Activated naive CD8-positive, alpha-beta T cell treated with anti-CD3 and anti-CD28 coated beads for 36 hours (primary cell): ENCODE measurements at places on chromosomes 12 and 14.

- DNase-seq, result no peak
Measured at GRCh38 chr14:94292872-94293577, at the start of gene SERPINA10. TSS of gene SERPINA10 (minus strand) at chr14:94293268. CDS start at chr14:94290593, 2,675 bp downstream.

- no peak for DNase-seq
Measured at GRCh38 chr14:41749429-41749828, 142.8 kb downstream of the LRFN5 start.

DNA sequence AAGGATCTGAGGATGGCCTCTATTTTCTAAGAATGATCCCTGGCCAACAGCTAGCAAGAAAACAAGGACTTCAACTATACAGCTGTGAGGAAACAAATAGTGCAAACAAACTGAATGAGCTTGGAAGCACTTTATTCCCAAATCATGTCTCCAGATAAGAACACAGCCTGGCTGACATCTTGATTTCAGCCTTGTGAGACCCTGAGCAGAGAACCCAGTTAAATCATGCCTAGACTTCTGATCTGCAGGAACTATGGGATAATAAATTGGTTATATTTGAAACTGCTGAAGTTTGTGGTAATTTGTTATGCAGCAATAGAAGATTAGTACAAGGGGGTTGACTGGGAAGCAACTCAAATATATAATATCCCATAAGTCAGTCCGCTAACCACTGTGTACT is 183.9 kb upstream of the BMP4 start:
- no peak for DNase-seq

GRCh38 chr12:126067626-126068329 is 1002.5 kb downstream of the AACS start:
- DNase-seq, result no peak

- DNase-seq, result no peak
Measured at GRCh38 chr12:48002414-48002730, 1.9 kb downstream of the COL2A1 start.

GRCh38 chr12:116926283-116927243 is 15.8 kb downstream of the FBXW8 start:
- no peak for DNase-seq

DNA sequence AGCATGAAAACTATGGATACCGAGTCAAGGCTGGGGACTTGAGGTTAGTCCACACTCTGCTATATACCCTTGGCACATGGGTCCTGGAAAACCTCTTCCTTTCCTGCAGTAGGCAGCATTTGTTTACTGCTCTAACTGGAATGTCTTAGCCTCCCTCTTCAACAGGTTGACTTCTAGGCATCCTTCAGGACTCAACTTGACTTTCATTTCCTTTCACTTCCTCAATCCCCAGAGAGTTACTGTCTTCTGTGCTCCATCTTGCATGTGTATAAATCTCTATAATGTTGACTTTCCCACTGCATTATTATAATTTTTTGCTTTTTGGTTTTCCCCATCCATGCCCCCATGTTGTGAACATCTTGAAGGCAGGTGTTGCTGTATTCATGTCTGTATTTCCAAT is 107.9 kb downstream of the VRK1 start:
- no peak for DNase-seq

- DNase-seq, result peak; percentile 73
Measured at GRCh38 chr14:91261115-91261514, 16.6 kb upstream of the GPR68 start.

- DNase-seq, result no peak
Measured at GRCh38 chr12:48961801-48962200, 4.5 kb upstream of the ARF3 start.

DNA sequence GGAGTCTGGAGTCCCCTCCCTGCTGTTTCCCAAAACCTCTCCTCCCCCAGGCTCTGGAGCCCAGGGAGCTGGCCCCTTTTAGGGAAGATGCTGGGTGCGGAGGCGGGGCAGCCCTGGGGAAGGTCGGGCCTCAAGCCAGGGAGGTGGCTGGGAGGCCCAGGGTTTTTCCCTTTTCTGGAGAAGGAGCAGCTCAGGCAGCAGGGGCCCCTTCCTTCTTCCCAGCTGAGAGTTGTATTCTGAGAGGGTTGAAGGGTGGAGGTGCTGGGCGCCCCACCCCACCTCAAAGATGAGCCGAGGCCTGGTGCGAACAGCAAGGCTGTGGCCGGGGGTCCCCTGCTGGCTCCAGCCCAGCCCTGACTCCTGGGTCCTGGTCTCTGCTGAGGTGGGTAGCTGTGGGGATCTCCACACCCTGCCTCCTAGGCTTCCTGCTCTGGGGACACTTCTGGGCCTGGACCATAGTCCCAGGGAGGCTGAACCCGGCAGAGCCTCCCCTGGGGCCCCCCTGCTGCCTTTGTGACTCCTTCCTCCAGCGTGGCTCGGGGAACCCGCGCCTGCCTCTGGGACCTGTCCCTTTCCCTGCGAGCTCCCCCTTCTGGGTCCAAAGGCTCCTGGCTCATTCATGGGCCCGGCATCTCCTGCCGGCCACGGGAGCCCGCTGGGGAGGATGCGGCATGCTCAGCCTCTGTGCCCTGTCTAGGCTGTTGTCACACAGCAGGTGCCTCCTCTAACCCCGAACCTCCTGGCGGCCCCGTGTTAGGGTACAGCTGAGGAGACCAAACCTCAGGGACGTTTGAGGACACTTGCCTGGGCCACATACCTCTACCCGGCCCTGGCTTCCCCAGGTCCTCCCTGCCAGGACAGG is 4.4 kb downstream of the TRMT61A start:
- no peak for DNase-seq

GRCh38 chr14:92450351-92451070 is 63.1 kb upstream of the RIN3 start:
- DNase-seq, result no peak

DNA sequence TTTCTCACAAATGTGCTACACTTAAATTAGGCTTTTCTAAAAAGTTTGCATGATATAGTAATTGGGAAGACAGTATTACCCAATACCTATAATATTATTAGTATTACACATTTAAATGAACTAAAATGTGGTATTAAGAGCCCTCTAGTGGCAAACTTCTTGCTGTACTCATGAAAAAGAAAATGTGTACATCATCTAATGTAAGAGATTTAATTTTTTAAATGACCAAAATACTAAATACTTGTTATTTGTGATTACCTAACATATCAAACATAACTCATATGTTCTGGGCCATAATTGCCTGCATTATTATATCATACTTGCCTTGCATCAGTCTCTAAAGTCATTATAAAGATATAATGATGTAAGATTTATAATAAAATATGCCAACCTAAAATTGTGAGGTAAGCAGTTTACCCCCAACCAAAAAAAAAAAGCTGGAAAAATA is 64.2 kb downstream of the DNAI7 start:
- DNase-seq, result no peak

DNA sequence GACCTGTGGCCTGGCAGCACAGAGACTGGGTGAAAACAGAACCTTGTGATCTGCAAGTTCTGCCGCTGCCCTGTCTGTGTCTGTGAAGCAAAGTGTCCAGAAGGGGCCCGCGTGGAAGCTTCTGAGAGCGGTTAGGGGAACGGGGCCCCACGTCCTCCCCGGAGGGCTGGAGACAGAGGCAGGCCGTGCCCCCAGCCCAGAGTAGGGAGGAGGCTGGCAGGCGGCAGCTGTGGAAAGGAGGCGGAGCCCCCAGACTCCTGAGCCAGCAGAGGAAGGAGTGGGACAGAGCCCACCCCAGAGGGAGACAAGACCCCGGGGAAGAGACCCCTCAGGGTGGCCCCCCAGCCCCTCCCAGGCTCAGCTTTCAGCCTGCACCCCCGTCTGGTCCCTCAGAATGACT is 49.0 kb downstream of the GALNT9 start:
- no peak for DNase-seq

DNA sequence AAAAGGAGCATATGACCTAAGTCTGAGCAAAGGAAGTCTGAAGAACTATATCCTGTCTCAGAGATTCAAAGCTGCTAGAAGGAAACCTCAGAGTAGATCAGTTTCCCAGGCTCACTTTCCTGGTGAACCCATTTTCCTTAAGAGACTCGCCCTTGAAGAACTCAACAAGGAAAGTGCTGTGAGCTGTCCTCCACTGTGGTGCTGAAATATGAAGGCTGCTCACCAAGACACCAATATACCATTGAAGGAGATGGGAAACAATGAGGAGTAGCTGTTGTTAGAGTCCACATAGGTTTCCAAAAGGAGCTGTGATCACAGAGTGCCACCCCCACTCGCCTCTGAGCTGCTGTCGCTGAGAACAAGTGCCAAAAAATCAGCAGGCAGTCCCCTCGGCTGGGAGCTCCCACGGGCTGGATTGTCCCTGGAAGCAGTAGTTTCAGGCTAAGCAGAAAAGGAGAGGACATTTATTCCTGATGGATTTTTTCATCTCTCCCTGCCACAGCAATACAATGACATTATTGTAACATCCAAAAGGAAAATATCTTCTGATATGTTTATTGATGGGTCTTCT is 282.1 kb downstream of the RPS29 start:
- no peak for DNase-seq

DNA sequence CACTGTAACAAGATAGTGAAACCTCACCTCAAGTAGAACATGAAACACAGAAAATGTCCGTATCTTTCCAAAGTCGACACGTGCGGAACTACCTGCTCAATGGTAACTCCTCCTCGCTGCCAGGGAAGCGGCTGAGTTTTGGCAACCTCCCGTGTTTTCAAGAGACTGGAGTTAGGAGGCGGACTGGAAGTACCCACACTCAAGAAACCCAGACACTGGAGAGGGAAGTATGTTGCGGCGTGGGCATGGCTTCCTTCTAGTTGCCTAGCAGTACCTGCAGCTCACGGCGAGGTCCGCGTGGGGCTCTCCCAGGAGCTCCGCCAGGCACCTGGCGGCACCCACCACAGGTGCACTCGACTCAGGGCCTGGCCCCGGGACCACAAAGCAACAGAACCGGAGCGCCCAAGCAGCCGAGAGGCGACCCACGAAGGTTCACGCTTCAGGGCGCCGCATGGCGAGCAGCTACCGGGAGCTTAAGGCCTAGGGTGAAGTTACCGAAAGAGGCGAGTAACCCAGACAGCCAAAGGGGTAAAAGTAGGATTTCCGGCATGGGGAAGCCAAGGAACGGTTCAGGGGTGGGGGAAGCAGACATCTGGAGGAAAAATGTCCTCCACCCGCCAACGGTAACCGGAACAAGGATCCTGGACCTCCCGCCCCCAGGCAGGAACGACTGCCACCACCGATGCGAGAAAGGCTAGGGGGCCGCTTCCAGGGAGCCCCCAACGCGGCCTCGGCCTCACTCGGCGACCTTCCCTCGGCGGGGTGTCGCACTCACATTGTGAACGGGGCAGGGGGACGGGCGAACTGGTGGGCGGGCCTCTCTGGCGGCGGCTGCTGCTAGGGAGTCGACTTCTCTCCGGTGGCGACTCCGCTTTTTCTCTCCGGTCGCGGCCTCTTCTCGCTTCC is 608 bp downstream of the PTGES3 start:
- peak; percentile 57 for DNase-seq

DNA sequence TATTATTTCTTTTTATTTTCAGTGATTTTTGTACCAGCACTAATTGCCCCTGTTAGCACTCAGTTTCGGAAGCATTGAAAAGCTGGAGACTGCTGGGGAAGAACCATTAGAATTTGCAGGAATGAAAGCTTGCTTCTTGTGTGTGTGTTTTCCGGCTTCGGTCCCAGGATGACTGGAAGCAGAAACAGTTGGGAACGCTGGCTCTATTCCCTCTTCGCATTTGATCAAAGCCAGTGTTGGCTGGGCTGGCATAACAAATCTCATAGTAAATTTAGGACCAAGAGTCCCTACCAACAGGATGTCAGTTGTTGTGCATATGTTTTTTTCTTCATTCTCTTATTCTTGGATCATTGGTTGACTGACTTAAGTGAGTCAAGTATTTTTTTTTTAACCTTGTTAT is 53.6 kb upstream of the TRAF3 start:
- no peak for DNase-seq

DNA sequence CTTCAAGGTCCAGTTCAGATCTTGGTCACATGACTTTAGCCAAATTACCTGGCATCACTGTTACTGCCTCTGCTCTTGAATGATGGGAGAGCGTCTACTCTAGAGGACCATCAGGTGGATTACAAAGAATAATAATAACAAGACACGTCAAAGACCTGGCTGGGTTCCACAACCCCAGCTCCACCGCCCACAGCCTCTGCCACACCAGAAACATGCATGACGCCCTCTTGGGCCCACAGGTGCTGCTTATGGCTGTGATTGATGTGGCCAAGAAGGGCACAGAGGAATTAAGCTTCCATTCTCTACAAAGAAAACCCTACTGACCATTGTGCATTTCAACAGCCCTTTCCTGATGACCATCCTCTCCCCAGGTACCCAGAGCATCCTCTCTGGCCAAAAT is 18.2 kb downstream of the SERPINA3 start:
- no peak for DNase-seq

DNA sequence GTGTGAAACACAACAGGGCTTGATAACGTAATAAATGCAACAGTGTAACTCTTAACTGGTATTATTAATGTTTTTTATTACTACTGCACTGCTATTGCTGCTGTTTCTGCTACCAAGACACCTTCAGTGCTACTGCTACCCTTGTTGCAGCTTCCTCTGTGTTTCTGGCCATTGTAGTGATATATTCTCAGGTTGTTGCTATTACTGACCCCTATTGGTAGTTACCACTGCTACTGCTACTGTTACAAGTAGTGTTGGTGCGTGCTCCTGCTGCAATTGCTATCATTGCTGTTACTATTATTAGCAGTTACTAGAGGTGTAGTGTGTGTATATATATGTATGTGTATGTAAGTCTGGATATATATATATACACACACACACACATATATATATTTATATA is 87.2 kb upstream of the PTPRB start:
- no peak for DNase-seq

- no peak for DNase-seq
Measured at GRCh38 chr14:93943052-93943451, 15.9 kb downstream of the FAM181A start.

- no peak for DNase-seq
Measured at GRCh38 chr12:52622349-52622748, 4.0 kb upstream of the KRT73 start.

- no peak for DNase-seq
Measured at GRCh38 chr12:108551535-108551934, 9.4 kb downstream of the SART3 start.

DNA sequence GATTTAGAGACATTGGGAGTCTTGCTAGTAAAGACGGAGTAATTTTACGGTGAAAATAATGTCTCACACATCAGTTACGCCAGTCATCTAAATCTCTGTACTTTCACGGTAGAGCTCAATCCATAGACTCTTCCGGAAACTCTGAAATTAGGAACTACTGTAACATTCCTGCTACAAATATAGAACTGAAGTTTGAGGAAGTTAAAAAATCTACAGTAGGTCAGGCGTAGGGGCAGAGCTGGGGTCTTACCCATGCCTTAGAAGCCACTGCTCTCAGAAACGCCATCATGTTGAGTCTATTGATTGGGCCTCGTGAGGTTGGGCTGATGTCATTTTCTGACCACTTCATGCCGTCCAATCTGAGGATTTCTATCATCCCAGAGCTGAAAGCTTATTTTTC is 1029.8 kb upstream of the TMEM132C start:
- DNase-seq, result no peak

DNA sequence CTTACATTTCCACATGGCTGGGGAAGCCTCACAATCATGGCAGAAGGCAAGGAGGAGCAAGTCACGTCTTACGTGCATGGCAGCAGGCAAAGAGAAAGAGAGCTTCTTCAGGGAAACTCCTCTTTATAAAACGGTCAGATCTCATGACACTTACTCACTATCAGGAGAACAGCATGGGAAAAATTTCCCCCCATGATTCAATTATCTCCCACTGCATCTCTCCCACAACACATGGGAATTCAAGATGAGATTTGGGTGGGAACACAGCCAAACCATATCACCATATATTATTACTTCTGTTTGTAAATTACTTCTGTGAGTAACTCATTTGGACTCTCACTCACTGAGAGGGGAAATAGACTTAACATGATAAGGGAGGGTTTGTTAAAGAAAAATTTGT is 1496.8 kb upstream of the TMEM132C start:
- no peak for DNase-seq

GRCh38 chr12:11768233-11768965 is 118.9 kb downstream of the ETV6 start:
- no peak for DNase-seq
